ENCODE measurements at places on chromosomes 3 and 15.

GRCh38 chr15:96629511-96629910 is 299.0 kb downstream of the NR2F2 start:
- DNase-seq = no peak

DNA sequence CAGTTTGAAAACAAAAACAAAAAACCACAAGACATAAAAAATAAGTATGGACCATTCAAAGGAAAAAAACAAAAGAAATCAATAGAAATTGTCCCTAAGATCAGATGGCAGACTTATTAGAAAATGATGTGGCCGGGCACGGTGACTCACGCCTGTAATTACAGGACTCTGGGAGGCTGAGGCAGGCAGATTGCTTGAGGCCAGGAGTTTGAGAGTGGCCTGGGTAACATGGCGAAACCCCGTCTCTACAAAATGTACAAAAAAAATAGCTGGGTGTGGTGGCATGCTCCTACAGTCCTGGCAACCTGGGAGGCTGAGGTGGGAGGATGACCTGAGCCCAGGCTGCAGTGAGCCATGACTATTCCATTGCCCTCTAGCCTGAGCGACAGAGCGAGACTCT is 16.6 kb downstream of the SPCS1 start:
- DNase-seq = no peak

DNA sequence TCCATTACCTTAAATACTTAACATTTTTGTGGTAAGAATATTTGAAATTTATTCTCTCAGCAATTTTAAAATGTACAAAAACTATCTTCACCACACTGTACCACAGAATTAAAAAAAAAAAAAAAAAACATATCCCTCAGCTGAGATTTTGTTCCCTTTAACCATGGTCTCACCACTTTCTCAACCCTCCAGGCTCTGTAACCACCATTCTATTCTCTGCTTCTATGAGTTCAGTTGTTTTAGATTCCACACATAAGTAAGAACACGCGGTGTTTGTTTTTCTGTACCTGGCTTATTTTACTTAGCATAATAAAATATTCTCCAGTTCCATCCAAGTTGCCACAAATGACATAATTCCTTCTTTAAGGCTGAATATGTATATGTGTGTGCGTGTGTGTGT is 41.5 kb downstream of the CSNK1G1 start:
- DNase-seq = no peak

DNA sequence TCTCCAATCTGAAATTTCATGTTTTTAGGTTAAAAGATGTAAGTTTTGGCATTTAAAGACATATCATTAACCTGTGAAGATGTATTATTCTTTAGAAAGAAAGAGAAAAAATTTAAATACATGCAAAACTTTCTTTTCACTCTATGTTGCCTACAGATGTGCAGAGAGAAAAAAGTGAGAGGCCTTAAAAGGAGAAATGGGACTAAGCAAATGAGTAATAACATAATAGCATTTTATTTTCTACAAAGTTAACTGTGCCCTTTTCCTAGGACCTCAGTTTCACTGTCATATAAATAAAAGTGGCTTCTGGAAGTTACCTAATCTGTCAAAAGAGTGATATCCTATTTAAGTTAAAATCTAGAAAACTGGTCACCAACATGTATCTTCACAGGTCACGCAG is 16.1 kb downstream of the DAZL start:
- DNase-seq = no peak

- DNase-seq = no peak
Observed at GRCh38 chr3:158260392-158260791, 150.5 kb downstream of the RSRC1 start.

DNA sequence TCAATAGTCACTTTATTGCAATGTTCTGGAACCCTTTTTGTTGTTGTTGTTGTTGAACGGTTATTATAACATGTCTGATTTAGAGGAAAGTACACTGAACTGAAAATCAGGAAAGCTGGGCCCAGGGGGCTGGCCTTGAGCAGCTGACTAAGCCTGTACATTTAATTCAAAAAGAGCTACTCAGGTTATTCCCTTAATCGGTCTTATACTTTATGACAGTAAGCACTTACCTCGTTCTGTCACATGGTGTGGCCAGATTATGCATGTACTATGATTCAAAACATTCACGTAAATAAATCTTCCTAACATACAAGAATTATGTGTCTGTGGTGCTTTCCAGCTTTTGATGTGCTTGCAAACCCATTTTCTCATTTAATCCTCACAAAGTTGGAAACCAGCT is 382.5 kb upstream of the TPRG1 start:
- DNase-seq = no peak

DNA sequence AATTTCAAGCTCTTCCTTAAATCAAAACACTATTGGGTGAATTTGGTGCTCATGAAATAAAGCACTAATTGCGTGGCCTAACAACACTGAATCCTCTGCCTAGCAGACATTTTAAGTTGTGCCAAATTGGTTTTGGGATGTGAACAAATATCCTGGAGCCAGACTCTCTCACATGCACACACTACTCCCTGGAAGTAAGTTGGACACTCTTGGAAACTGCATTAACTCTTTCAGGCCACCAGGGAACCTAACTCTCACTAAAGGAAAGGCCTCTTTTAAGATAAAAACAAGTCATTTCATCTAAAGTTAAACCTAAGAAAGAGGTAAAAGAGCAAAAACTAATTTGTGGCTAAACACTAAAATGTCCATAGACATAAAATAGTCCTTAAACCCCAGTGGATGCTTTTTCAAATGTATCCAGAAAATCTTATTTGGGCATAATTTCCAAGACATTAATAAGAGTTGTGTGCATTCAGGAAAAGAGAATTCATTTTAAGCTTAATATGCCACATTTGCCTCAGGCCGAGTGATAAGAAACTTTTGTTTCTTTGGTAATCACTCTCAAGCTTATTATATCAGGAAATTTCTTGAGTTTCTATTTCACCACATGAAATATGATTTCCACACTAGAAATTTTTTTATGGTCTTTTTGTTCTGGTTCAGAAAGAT is 61.8 kb downstream of the ZBTB20 start:
- DNase-seq = no peak

All from activated effector memory CD4-positive, alpha-beta T cell treated with Interleukin-2 at 50 U/mL for 16 hours (primary cell).